ENCODE measurements at places on chromosomes 6 and 20. TPM values are rescaled to one million over a fixed set of nuclear protein-coding genes. Genes with fewer than 3 reads are reported as not detected.

ERVFRD-1 gene
- total RNA-seq = 0.10 TPM

CLDN20 gene
- not detected for total RNA-seq

BMP6 gene
- total RNA-seq = 7.7 TPM

FILIP1 gene
- total RNA-seq = under 0.01 TPM

MTCH1 gene
- 176 TPM for total RNA-seq

GABBR1 gene
- 18.6 TPM for total RNA-seq

MED20 gene
- total RNA-seq = 2.5 TPM

MRPS26 gene
- 11.0 TPM for total RNA-seq

NTSR1 gene
- total RNA-seq = 0.73 TPM

Data from mononuclear cell (primary cell).